ENCODE measurements at places on chromosomes 16 and 17.
A peak's percentile ranks its signal among the peaks of the same experiment; 100 is the strongest.

DNA sequence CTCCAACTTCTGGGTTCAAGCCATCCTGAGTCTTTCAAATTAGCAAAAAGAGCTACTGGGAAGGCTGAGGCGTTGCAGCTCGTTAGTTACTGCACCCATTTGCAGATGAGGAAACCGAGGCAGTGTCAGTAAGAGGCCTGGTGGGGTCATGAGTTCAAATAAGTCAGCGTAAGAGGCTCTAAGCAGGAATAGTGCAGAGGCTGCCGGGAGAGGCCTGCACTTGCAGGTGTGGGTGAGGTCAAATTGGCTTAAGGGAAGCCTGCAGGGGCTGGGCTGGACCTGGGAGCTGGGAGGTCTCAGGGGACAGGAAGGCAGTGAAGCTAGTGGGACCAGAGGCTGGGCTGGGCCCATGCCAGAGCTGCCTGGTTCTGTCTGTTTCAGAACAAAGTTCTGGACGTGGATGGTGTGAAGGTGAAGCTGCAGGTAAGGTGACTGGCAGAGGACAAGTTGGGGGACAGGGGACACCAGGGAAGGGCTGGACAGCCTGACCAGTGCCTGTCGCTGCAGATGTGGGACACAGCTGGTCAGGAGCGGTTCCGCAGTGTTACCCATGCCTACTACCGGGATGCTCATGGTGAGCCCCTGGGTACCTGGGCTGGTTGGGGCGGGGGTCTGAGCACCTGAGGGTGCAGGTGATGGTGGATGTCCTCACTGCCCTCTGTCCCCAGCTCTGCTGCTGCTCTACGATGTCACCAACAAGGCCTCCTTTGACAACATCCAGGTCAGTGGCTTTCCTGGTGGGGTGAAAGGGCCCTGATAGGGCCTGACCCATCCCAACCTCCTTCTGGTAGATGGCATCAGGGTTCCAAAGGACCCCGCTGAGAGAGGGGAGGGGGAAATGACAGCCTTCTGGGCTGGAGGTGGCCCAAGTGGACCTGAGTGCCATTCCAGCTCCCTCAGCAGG lies 3.0 kb downstream of the RAB26 start:
- no peak overlapping the region for H3K4me3 ChIP-seq
- peaks cover 77% of the 10 kb centered on the region for H3K4me1 ChIP-seq
- no peaks in the 10 kb centered on the region for H3K27me3 ChIP-seq

- H3K4me1 ChIP-seq = peaks cover 59% of the 10 kb centered on the region
- H3K27ac ChIP-seq = peak overlapping the region; percentile 94
- H3K27me3 ChIP-seq = no peaks in the 10 kb centered on the region
Observed at GRCh38 chr16:66515596-66516508, 34.1 kb downstream of the TK2 start.

GRCh38 chr17:73371836-73372235 lies 60.0 kb upstream of the CDC42EP4 start:
- no peak for DNase-seq
- no peak overlapping the region for H3K4me3 ChIP-seq

DNA sequence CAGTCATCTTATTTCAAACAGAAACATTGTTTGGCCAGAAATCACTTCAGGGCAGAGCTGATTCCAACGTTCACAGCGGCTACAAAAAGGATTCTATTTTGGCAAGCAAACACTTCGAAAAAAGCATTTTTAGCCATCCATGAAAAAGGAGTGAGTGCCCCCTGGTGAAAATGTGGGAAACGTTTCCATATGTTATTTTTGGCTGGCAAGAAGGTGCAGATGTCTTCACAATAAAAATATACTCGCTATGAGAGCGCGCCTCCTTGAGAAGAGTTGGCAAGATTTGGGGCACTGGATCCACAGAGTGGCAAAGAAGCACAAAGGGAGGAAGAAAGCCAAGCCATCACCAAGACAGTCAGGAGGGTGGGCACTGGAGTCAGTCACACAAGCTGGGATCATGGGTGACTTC lies 191.1 kb downstream of the CHD9NB start:
- H3K4me1 ChIP-seq = no peaks in the 10 kb centered on the region
- no peak for DNase-seq
- H3K27me3 ChIP-seq = no peaks in the 10 kb centered on the region
- H3K4me3 ChIP-seq = no peak overlapping the region
- H3K27ac ChIP-seq = no peak overlapping the region

DNA sequence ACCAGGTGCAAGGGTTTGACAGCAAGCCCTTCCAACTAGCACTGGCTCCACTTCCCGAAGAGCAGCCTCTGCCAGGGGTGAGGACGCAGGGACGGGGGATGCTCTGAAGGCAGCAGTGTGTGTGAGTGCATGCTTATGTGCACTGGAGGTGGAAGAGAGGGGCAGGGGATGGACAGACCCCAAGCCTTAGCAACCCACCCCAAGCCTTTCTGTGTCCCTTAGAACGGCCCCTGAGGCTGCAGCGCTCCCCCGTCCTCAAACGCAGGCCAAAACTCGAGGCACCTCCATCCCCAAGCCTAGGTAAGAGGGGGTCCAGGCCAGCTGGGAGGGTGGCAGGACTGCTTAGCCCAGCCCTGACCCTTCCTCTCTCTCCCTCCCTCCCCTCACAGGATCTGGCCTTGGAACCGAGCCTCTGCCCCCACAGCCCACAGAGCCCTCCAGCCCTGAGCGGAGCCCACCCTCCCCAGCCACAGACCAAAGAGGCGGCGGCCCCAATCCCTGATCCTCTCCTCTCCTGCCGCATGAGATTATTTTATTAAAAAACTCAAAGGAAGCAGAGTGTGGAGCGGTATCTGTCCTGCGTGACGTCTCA lies 2.9 kb downstream of the ACD start:
- H3K27ac ChIP-seq = no peak overlapping the region
- H3K4me3 ChIP-seq = no peak overlapping the region
- H3K36me3 ChIP-seq = peaks cover 10% of the 10 kb centered on the region
- peaks cover 38% of the 10 kb centered on the region for H3K4me1 ChIP-seq
- H3K27me3 ChIP-seq = peaks cover 3% of the 10 kb centered on the region

- no peaks in the 10 kb centered on the region for H3K27me3 ChIP-seq
- H3K4me3 ChIP-seq = no peak overlapping the region
- no peak overlapping the region for H3K27ac ChIP-seq
- no peak for DNase-seq
Observed at GRCh38 chr17:48155889-48156611, 48.5 kb downstream of the SNX11 start.

DNA sequence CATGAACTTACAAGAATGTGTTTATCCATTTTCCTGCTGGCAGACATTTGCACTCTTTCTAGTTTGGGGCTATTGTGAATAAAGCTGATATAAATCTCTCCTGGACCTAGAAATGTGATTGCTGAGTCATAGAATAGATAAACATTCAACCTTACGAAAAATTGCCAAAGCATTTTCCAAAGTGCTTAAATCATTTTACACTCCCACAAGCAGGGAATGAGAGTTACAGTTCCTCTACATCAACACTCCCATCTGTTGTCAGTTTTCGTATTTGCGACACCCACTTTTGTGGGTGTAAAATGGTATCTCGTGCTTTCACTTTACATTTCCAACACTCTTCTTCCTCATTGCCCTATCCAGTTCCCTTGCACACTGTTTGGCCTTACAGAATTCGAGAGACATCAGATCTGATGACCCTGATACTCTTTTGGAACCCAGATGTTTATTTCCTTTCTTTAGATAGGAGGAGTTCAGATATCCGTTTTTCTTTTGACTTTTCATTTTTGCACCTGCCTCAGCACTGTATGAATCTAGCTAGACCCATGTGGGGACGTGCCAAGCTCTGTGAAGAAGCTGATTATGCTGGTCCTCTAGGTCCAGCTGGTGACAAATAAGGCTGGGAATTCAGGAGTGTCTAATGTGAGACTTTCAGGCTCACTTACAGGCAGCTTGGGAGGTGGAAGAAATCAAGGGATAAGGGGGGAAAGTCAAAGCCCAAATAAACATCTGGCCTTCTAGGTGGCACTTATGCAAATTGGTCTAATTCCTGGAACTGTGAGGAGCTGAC lies 14.0 kb downstream of the SOX9 start:
- no peak overlapping the region for H3K4me3 ChIP-seq
- DNase-seq = no peak
- H3K4me1 ChIP-seq = no peaks in the 10 kb centered on the region
- no peak overlapping the region for H3K27ac ChIP-seq
- H3K36me3 ChIP-seq = no peaks in the 10 kb centered on the region

- no peak overlapping the region for H3K27ac ChIP-seq
- H3K36me3 ChIP-seq = peaks cover 65% of the 10 kb centered on the region
- no peak overlapping the region for H3K4me3 ChIP-seq
Observed at GRCh38 chr17:1058423-1059130, 61.6 kb downstream of the TIMM22 start.

GRCh38 chr16:55033225-55034156 lies 102.8 kb downstream of the IRX5 start:
- no peak overlapping the region for H3K4me3 ChIP-seq
- H3K36me3 ChIP-seq = no peaks in the 10 kb centered on the region
- peak; percentile 72 for DNase-seq
- H3K4me1 ChIP-seq = no peaks in the 10 kb centered on the region
- H3K27ac ChIP-seq = no peak overlapping the region
- H3K27me3 ChIP-seq = no peaks in the 10 kb centered on the region

GRCh38 chr17:18377437-18378204 lies at the start of gene EVPLL:
Gene EVPLL (plus strand): TSS chr17:18377778. CDS start chr17:18380938, 3,160 bp downstream.
- H3K27ac ChIP-seq = peak within 1 kb of the TSS; percentile 86
- peaks cover 11% of the 10 kb centered on the region for H3K4me1 ChIP-seq
- no peaks in the 10 kb centered on the region for H3K36me3 ChIP-seq
- H3K4me3 ChIP-seq = no peak within 1 kb of the TSS
- no peak for DNase-seq

DNA sequence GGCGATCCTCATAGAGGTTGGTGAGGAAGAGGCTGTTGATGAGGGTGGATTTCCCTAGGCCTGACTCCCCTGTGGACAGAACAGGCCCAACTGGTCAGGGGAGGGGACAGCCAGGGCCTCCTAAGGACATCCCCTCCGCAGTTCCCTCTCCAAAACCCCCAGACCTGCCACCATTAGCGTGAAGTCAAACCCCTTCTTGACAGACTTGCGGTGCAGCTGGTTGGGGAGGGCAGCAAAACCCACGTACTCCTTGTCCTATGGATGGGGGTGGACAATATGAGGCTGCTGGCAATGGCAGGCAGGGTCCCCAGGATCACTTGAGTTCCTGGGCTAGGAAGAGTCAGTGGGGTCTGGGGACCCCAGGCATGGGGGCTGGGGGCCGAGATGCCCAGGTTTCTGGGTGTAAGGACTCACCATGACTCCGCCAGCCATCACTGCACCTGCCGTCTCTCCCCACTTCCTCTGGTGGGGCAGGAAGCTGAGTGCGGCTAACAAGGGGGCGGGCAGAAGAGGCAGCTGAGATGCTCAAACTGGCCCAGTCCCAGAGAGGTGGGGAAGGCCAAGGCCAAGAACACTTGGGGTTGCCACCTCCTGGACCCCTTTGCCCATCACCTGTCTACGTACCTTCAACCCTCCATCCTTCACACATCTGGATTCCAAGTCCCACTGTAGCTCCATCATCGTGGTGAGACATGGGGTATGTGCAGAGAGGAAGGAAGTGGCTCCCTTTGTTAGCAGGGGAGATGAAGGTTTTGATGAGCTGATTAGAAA lies at the start of gene SEPTIN1:
SEPTIN1 (minus strand) TSS at position 451 of the 771 bp plus-strand sequence; CDS start at position 432, 19 bp downstream.
- no peaks in the 10 kb centered on the region for H3K36me3 ChIP-seq
- peak within 1 kb of the TSS; percentile 17 for H3K4me3 ChIP-seq
- H3K4me1 ChIP-seq = peaks cover 22% of the 10 kb centered on the region

DNA sequence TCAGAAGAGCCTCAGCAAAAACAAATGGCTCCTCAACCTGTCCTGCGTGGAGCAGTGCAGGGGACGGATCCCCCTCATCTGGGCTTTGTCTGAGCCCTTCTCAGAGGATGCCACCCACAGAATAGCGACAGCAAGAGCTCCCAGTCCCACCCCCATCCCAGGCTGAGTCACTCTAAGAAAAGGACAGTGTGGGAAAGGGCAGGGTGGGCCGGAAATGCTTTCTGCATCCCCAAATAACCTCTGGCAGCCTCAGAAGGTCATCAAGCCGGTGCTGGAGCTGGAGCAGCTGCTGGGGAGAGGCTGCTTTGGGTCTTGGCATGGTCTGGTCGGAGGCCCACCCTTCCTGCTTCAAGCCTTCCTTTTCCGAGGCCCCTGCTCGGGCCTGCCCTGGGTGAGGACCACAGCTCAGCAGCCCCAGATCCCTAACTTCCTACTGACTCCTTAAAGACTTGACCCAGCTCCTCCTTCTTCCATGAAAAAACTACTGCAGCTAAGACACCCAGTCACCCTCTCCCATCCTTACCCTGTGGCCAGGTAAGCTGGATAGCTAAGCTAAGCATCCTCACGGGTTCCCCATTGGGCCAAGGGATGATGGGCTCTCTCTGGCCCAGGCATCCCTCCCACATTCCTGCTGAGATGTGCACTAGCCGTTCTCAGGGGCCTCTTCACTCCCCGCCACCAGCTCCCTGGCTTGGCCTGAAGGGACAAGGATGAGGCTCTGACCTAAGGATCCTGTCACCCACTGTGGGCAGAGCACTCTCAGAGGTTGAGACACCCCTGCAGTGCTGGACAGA lies 8.7 kb downstream of the SLC12A4 start:
- H3K4me1 ChIP-seq = peaks cover 56% of the 10 kb centered on the region
- peak overlapping the region; percentile 63 for H3K27ac ChIP-seq
- H3K36me3 ChIP-seq = no peaks in the 10 kb centered on the region

DNA sequence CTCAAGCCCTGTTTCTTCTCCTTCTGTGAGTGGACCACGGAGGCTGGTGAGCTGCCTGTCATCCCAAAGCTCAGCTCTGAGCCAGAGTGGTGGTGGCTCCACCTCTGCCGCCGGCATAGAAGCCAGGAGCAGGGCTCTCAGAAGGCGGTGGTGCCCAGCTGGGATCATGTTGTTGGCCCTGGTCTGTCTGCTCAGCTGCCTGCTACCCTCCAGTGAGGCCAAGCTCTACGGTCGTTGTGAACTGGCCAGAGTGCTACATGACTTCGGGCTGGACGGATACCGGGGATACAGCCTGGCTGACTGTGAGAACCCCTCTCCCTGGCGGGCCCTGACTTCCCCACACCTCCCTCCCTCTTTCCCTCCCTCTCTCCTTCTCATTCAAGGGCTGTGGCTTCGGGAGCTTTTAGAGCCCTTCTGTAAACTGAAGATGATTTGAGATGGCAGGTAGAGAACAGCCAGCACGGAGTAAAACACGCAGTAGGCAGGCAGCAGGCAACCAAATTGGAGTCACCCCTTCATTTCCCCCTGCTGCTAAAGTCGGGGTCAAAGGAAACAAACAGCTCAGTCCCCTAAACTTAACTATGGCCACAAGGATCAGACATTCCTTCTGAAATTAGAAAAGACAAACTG lies 3.9 kb downstream of the SPACA3 start:
- DNase-seq = no peak
- no peaks in the 10 kb centered on the region for H3K36me3 ChIP-seq
- H3K4me3 ChIP-seq = no peak overlapping the region
- no peaks in the 10 kb centered on the region for H3K4me1 ChIP-seq
- no peaks in the 10 kb centered on the region for H3K27me3 ChIP-seq
- H3K27ac ChIP-seq = no peak overlapping the region

- H3K4me3 ChIP-seq = no peak overlapping the region
- H3K4me1 ChIP-seq = peaks cover 6% of the 10 kb centered on the region
- no peaks in the 10 kb centered on the region for H3K27me3 ChIP-seq
- DNase-seq = no peak
- no peaks in the 10 kb centered on the region for H3K36me3 ChIP-seq
Observed at GRCh38 chr16:73794994-73795393, 501.6 kb upstream of the PSMD7 start.

Measured in vagina (tissue), 2 donors.